ENCODE measurements at places on chromosomes 1 and 21.

GRCh38 chr1:32892368-32893197 is 6.3 kb downstream of the HPCA start:
- no peak for DNase-seq

GRCh38 chr1:62304515-62304914 is 14.7 kb downstream of the KANK4 start:
- DNase-seq, result no peak

DNA sequence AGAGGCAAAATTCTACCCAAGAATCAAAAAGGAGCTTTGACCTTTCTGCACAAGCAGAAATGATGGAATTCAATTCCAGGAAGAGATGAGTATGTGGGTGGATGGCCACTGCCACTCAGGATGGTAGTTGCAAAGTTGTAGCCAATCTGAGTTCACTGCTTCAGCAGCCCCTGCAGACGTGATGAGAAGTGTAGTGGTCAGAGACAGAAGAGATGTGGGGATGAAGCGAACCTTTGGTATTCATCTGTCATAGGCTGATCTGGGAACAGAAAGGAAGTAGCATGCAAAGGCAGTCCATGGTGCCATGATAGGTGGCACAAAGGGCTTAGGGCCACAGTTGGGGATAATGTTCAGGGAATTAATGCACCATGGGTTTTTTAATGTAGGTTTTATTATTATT is 81.1 kb upstream of the PGBD5 start:
- no peak for DNase-seq

- no peak for DNase-seq
Measured at GRCh38 chr1:117555806-117556205, 50.0 kb upstream of the TENT5C start.

DNA sequence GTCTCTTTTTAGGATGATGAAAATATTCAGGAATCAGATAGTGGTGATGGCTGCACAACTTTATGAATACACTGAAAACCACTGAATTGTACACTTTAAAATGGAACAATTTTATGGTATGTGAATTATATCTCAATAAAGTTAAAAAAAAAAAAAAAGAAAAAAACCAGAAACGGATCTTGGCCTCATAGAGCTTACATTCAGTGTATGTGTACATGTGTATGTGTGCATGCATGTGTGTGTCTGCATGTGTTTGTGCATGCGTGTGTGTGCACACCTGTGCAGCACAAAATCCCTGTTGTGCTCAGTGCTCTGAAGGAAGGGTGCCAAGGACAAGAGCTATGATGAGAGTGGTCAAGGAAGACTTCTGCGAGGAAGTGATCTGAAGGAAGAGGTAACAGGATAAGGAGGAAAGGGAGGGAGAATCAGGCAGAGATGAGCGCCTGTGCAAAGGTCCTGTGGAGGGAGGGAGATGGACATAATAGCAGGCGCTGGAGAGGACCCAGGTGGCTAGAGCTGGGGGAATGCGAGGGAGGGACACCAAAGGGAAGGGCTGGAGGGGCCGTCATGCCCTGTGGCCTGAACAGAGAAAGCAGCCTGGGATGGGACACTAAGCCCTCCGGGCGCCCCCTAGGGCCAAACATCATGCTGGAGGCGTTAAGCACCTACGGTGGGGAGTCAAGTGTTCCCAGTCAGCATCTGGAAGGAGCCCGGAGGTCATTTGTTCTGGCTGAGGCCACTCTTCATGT is 25.2 kb downstream of the NKAIN1 start:
- no peak for DNase-seq

DNA sequence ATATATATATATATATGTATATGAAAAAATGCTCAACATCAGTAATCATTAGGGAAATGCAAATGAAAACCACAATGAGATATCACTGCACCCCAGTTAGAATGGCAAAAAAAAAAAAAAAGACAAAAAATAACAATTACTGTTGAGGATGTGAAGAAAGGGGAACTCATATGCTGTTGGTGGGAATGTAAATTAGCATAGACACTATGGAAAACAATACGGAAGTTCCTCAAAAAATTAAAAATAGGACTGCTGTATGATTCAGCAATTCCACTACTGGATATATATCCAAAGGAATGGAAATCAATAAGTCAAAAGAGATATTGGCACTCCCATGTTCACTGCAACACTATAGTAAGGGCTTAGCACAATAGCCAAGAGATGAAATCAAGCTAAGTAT is 41.5 kb upstream of the CTBS start:
- no peak for DNase-seq

GRCh38 chr1:64922336-64922735 is 44.0 kb downstream of the JAK1 start:
- no peak for DNase-seq

DNA sequence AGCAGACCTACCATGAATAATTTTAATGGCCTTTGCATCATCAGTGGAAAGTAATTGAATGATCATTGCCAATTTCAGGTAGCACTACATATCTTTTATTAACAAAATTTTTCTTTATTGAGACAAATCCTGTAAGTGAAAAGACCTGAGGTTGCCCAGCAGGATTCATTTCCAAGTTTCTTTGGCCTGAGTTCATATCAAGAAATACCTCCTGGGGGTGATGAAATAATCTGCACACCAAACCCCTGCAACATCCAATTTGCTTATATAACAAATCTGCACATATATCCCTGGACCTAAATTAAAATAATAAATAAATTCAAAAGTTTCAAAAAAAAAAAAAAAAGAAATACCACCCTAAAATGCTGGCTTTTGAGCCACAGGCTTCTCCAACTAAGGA is 27.3 kb upstream of the ZNF281 start:
- DNase-seq, result no peak

GRCh38 chr1:112332176-112333150 is 63.6 kb upstream of the CTTNBP2NL start:
- DNase-seq, result no peak

GRCh38 chr1:58649555-58649954 is 50.3 kb downstream of the MYSM1 start:
- DNase-seq, result no peak

GRCh38 chr1:84504580-84505492 is 1.4 kb upstream of the SPATA1 start:
- peak; percentile 42 for DNase-seq
